A549 treated with GW870086 at 1 μM for 4 hours (cell line): ENCODE measurements at places on chromosomes 12 and 14. TPM values are rescaled to one million over a fixed set of nuclear protein-coding genes. Genes with fewer than 3 reads are reported as not detected.

Gene RFX4
- not detected in 5 replicates for total RNA-seq

Gene CLEC4D
- not detected in 5 replicates for total RNA-seq

Gene SRRM4
- total RNA-seq = not detected in 5 replicates

Gene KLRC2
- total RNA-seq = 1.7 to 2.4 TPM (median 2.1 TPM) in 5 replicates

Gene ADAM21
- 0.05 to 0.06 TPM (median 0.05 TPM) in 3 of 5 replicates, not detected in the others for total RNA-seq

Gene ABCC9
- total RNA-seq = 0.01 TPM in 1 of 5 replicates, not detected in the others

Gene MON2
- total RNA-seq = 12.6 to 18.5 TPM (median 14.8 TPM) in 5 replicates

Gene MIP
- 0.14 TPM in 1 of 5 replicates, not detected in the others for total RNA-seq

Gene OR6C68
- total RNA-seq = not detected in 5 replicates

Gene NID2
- total RNA-seq = 13.3 to 22.6 TPM (median 18.7 TPM) in 5 replicates

Gene NR1H4
- 0.07 to 0.32 TPM (median 0.09 TPM) in 3 of 5 replicates, not detected in the others for total RNA-seq

Gene KLHDC1
- total RNA-seq = 0.16 to 0.25 TPM (median 0.21 TPM) in 4 of 5 replicates, not detected in the other

Gene ESRRB
- total RNA-seq = 0.13 to 0.26 TPM (median 0.25 TPM) in 5 replicates

Gene OR4M1
- not detected in 5 replicates for total RNA-seq
